ENCODE measurements at places on chromosomes 4 and X.

DNA sequence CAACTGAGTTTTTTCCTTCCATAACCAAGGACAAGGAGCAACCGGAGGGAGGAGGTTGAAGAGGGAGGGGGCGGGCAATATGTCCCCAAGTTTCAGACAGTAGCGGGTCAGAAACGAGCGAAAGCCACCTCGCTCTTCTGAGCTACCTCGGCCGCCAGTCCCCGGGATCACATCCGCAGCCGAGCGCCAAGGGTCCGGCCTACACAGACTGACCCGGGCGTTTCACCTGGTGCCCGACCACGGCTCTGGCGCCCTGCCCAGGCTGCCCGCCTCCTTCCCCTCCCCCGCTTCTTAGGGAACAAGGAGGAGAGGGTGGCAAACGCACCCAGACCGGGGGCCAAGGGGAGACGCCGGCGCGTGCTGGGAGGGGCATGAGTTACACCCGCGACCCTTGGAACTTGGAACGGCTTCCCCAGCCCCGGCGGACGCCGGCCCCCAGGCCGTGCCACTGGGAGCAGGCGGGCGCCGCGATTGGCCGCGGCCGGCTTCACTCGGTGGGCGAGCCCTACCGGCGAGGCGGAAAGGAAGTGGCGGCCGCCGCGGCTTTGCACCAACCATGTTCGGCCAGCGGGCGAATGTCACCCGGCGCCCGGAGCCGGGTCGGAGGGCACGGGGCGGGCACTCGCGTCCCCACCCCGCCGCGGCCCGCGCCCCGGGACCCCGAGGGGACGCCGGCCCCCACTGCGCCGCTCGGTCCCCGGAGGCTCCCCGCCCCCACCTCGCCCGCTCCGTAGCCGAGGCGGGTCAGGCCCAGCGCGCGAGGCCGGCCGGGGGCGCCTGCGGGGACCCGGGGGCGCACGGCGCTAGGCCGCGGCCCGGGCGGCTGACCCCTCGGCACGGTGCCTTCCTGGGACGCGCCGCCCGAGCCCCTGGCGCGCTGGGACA lies 1.5 kb downstream of the IRF2 start:
- no peak for DNase-seq

GRCh38 chr4:168877511-168878491 lies 132.3 kb downstream of the CBR4 start:
- no peak for DNase-seq

DNA sequence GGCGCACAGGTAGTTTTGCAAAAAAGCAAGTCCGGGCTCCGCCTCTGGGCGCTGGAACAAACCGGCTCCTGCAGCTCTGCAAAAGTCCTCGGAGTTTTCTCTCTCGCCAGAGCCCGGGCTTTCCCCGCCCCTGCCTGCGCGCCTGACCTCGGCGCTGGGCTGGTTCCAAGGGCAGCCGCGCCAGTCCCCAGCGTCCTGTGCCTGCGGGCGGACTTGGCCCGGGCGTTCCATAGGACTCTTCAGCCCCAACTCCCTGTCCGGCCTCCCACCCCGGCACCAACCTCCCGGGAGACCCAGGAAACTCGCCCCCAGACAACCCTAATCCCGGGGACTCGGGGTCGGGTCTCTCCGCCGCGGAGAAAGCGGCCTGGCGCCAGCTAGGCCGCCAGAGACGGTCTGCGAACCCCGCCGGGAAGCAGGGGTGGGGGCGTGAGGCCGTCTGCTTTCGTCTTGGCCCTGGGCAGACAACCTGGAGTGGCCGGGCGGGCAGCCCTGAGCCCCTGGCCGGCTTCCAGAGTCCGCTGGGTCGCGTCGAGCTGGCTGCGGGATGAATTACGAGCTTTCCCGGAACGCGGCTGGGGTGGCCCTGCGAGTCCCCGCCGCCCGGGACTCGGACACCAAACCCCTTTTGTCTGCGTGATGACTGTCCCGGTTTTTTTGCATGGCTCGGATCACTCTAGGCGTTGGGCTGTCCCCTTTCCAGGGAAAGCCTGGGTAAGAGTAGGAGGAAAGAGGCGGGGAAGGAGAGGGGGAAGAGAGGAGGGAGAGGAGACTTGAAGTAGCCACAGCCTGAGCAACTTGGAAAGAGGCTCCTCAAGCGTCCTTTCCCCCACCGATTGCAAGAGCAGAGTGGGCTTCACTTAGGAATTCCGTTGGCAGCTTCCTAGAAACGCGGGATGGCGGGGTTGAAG lies 916 bp downstream of the MXRA5 start:
- DNase-seq: no peak

- DNase-seq: no peak
Observed at GRCh38 chrX:100355680-100356079, 54.4 kb downstream of the PCDH19 start.

GRCh38 chrX:154648931-154649330 lies 4.4 kb downstream of the CTAG2 start:
- no peak for DNase-seq

GRCh38 chrX:148940411-148940996 lies 440.1 kb downstream of the AFF2 start:
- DNase-seq: no peak

GRCh38 chr4:29289118-29289517 lies 1431.1 kb upstream of the PCDH7 start:
- no peak for DNase-seq

- no peak for DNase-seq
Observed at GRCh38 chrX:29671421-29671820, 543.9 kb upstream of the MAGEB2 start.

- no peak for DNase-seq
Observed at GRCh38 chr4:187258651-187259401, 535.2 kb upstream of the FAT1 start.

GRCh38 chrX:112636951-112637581 lies 42.7 kb downstream of the LHFPL1 start:
- DNase-seq: no peak

DNA sequence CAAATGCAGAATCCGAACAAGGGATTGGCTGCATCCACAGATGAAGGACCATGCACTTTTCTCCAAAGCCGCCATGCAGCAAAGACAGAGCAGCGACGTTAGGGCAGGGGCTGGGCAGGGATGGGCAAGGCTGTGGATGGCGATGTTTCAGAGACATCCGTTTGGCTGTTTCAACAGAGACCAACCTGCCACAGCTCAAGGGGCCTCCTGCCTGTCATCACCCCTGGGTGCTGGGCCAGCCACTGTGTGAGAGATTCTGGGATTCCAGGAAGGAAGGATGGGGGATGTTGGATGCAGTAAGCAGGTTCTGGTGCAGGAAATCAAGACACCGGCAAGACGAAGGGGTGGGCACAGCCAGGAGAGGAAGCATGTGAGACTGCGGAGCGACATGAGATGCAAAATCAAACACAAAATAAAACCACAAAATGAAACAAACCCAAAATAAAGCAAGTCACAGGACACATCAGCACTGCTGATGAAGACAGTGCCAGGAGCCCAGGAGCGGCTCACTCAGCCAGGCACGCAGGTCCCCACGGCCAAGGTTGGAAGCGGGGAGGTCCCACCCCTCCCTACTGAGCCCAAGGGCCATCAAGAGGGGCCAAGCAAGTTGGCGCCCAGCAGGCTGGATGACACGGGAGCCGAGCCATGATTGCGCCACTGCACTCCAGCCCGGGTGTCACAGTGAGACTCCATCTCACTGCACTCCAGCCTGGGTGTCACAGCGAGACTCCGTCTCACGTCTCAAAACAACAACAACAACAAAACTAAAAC lies 68.1 kb downstream of the FAM53A start:
- DNase-seq: no peak

DNA sequence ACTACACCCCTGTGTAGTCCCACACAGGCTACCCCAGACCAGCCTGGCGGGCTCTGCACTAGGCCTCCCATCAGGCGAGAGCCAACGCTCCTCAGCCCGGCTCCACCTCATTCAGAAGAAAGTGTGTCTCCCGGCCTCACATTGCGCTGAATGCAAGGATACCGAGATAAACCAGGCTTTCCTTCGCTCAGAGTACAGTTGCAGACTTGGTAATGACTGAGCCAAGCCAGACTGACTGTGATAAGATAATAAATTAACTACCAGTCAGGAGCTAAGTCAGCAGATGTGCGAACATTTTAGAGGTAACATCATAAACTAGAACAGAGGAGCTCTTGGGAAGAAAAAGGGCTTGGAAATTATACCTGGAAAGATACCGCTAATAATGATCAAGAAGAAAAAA lies 397.6 kb downstream of the TRIML1 start:
- no peak for DNase-seq

- DNase-seq: no peak
Observed at GRCh38 chr4:46404981-46405380, 15.1 kb upstream of the GABRA2 start.

DNA sequence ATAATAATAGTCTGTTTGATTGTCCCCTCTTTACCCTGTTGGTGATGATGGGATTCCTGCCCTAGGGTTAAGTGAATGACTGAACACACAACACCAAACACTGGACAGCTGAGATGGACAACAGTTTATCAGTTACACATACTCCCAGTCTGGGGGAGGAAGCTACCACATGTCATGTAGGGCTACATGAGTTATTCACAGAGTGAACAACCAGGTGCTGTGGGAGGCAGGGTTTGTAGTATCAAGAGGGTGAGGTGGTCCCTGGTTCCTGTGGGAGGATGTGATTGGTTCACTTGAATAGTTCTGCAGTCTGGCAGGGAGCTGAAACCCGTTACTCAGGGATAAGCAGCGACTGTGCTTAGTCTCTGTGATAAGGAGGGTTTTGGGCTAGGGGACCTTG lies 88.8 kb upstream of the AP1S2 start:
- no peak for DNase-seq

DNA sequence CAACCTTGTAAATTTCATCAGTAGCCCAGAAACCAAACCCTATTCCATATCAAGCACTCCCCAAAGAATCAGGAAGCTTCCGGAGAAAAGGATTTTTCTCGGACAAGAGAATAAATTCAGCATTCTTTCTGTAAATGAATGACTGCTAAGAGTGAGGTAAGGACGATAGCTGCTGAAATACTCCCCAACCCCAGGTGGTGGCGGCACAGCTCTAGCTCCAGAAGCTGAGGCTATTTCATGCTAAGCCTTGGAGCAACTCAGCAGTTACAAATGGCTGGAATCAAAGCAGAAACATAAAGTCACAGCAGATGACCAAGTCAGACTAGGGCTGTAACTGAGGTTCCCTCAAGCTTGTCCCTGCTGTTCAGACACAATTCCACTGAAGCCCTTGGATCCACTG lies 13.9 kb upstream of the PCDH19 start:
- DNase-seq: no peak

DNA sequence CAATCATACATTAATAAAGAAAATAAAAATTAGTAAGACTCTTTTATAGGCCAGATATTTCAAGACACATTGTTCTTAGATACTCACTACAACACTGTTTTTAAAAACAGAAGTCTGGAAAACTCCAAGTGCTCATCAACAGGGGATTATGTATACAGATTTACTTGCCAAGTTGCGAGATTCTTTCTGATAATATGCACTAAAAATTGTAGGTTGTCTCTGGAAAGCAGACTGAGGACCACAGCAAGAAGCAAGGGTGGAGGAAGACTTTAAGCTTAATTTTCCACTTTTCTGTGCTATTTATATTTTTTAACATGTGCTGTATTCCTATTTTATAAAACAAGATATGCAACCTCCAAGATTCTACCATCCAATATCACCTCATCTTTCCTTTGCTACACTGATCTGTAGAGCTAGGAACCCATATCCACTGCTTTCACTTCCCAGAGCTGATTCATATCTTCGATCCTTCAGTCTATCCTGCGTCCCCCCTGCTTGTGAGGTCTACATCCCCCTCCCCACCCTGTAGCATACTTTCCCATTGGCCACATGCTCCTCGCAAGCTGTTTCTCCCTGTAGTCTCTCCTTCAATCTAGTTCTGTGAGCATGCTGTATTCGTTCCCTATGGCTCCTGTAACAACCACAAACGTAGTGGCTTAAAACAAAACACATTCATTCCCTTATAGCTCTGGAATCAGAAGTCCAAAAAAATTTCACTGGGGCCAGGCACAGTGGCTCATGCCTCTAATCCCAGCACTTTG lies 15.7 kb downstream of the SOD3 start:
- DNase-seq: no peak

GRCh38 chrX:153533091-153533490 lies 15.6 kb downstream of the ATP2B3 start:
- no peak for DNase-seq

DNA sequence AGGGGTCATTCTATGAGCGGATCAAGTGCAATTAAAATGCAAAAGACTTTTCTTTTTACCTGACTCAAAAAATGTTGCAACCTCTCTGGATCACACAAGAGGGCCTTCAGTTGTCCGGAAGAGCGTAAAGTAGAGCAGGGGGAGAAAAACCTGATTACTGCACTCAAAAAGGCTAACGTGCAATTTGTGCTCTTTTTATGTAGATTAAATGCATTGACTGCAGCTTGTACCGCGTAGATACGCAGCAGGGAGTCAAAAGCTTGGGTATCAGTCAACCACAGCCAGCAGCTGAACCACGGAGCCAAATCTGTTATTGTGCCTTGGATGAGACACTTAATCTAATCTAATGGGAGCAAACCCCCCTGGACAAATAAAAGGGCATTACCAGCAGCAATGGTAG lies 107.3 kb upstream of the RAI2 start:
- DNase-seq: no peak

- DNase-seq: no peak
Observed at GRCh38 chr4:56229947-56230346, 157.3 kb downstream of the AASDH start.

GRCh38 chrX:54891573-54891972 lies 29.1 kb upstream of the TRO start:
- DNase-seq: peak; percentile 7

DNA sequence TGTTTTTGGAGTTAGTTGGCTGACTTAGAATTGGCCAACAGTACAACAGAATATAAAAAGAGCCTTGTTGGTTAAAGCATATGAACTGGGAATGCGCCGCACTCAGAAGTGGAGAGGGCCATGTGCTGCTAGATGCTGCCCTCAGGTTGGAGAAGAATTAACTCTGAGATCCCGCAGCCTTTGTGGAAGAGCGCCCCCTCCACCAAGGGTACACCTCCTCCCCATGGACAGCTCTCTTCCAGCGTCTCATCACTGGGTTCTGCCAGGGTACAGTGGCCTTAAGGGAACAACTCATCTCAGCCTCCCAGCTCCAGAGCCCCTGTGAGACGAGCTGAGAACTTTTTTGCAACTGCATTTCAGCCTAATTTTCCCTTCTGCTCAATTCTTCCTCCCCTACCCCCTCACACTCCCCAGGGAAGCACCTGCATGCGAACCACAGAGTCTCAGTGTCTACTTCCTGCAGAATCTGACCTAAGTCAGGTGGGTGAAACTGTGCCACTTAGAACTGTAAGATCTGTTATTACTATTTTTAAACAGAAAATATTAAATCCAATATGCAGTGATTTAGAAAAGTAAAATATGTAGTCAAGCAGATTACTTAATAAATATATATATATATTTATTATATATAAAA lies 380.6 kb downstream of the RAB28 start:
- no peak for DNase-seq

DNA sequence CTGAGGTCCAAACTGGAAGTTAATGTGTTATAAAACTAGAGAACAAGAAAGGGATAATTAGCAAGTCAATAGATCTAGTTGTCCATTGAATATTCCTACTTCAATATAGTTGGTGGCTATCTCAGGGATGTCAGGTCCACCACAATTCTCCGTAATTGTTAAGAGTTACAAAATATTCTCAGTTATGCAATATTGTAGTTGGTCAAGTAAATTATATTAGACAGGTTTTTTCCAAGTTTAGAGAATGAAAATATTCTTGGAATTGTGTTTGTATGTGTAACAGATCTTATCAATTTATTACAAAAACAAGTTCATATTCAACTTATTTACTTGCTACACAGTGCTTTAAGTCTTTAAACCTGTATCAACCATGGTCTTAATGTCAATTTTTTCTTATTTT lies 547.4 kb downstream of the SPRY1 start:
- DNase-seq: no peak
